ENCODE measurements at places on chromosomes 16 and 17. TPM values are rescaled to one million over a fixed set of nuclear protein-coding genes. Genes with fewer than 3 reads are reported as not detected.

The XAF1 gene
- 1.5 TPM for total RNA-seq

The TVP23B gene
- 15.9 TPM for total RNA-seq

The P3H4 gene
- 54.7 TPM for total RNA-seq

The TBC1D3I gene
- 0.10 TPM for total RNA-seq

The ZNF205 gene
- 26.7 TPM for total RNA-seq

The CES1 gene
- not detected for total RNA-seq

The PRCD gene
- total RNA-seq: not detected

The ANKRD40 gene
- total RNA-seq: 14.2 TPM

The MYL4 gene
- total RNA-seq: not detected

The IL32 gene
- 8.5 TPM for total RNA-seq

The GJD3 gene
- total RNA-seq: not detected

The ATAD5 gene
- 3.5 TPM for total RNA-seq

The UTS2R gene
- total RNA-seq: not detected

The TM4SF5 gene
- 0.61 TPM for total RNA-seq

The COPS3 gene
- total RNA-seq: 44.9 TPM

The RAB26 gene
- total RNA-seq: 13.4 TPM

The NDRG4 gene
- total RNA-seq: 2.1 TPM

The CRYBA1 gene
- not detected for total RNA-seq

The VMO1 gene
- 0.58 TPM for total RNA-seq

The LLGL2 gene
- total RNA-seq: 162 TPM

The ACSM5 gene
- total RNA-seq: not detected

The HSF4 gene
- 44.2 TPM for total RNA-seq

The CCL7 gene
- not detected for total RNA-seq
